ENCODE measurements at places on chromosomes 6 and 20.

- DNase-seq = no peak
Measured at GRCh38 chr6:44012078-44012493, 115.2 kb downstream of the MRPL14 start.

DNA sequence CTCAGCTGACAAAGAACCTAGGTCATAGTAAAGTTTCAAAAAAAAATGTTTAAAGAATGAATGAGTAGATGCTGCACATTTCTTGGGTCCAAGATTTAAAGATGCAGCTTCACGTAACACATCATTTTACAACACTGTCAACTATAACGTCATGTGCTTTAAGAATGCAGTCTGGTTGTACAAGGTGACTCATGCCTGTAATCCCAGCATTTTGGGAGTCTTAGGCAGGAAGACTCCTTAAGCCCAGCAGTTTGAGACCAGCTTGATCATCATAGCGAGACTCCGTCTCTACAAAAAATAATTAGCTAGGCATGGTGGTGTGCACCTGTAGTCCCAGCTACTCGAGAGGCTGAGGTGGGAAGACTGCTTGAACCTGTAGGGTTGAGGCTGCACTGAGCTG is 21.9 kb downstream of the SLC17A5 start:
- no peak for DNase-seq

DNA sequence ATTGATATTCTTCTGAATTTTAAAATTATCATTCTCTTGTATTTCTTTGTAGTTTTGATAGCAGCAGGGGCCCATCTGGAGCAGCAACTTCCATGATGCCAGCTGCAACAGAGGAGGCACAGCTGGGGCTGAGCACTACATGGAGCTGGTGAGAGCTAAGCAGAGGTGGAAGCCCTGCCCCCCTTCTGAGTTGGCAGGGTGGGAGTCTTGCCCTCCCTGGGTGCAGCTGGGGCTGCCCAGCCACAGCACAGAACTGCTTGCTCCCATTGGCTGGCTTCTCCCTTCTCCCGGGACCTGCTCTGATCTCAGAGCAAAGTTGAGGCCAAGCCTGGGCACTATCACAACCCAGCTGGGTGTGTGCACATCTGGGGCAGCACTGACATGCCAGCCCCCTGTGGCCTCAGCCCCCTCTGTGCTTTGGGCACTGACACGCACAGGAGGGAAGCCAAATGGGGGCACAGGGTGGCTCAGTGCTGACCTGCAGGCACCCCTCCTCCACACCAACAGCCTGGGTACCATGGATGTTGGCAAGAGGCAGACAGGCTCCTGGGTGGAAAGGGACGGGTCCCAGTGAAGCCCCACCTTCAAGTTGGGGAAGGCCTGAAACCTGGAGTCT is 69.1 kb upstream of the EYA4 start:
- no peak for DNase-seq

- no peak for DNase-seq
Measured at GRCh38 chr6:154432533-154433476, 76.2 kb upstream of the IPCEF1 start.

GRCh38 chr6:5950361-5950785 is 56.4 kb downstream of the NRN1 start:
- DNase-seq = no peak

DNA sequence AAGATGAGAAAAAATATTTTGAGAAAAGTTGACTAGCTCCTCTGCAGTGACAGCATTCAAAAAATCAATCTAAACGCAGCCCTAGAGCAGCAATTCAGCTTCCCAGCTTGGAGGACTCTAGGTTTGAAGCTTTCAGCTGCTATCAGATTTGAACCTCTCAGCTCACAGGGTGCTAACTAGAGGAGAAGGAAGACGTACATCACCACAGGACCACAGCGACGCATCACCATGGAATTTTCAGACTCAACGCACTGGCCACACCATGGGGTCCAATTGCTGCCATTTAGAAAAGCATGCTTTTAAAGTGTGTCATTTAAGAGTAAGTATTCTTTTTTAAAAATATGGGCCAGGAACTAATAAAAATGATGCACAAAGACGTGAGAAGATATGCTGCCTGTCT is 45.0 kb upstream of the FUCA2 start:
- DNase-seq = no peak

DNA sequence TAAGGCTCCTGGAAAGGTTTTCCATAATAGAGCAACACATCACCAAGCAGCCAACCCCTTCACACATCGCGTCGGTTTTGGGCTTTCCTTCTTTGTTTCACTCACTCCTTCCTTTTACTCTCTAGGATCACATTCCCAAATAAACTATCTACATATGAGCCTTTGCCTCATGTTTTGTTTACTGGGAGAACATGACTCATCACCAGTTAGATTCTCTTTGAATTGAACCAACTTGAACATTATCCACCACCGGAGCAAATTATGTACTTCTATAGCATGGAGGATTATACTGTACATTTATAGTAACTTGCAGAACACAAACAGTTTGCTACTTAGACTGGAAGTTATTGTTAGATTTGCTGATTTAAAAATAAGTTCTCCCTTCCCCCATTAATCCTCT is 41.0 kb downstream of the SAMD5 start:
- DNase-seq = no peak

- no peak for DNase-seq
Measured at GRCh38 chr6:160036790-160037206, 67.9 kb downstream of the IGF2R start.

DNA sequence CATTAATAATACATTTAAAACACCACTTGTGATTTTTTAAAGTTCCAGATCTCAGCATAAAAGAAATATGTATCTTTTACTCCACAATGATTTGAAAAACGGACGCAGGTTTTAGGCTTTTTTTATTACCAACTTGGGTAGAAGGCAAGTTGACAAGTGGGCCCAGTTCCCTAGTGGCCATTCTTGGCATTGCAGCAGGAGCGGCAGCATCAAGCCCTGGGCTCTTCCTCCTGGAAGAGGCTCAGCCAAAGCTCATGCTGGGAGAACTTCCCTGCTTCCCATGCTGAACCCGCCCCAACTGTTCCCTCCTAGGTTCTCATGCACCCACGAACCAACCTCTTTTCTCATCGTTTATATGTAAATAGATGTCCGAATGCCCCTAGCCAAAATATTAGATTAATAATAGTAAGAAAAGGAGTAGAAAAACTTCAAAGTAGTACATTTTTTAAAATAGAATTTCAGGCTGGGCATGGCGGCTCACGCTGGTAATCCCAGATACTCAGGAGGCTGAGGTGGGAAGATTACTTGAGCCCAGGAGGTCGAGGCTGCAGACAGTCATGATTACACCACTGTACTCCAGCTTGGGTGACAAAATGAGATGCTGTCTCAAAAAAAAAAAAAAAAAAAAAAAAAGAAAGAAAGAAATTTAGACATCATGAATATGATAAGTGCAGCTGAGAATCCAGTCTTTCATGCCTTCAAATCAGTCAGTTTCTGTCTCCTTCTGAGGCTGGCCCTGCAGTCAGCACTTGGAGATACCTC is 18.2 kb upstream of the MYB start:
- DNase-seq = no peak

DNA sequence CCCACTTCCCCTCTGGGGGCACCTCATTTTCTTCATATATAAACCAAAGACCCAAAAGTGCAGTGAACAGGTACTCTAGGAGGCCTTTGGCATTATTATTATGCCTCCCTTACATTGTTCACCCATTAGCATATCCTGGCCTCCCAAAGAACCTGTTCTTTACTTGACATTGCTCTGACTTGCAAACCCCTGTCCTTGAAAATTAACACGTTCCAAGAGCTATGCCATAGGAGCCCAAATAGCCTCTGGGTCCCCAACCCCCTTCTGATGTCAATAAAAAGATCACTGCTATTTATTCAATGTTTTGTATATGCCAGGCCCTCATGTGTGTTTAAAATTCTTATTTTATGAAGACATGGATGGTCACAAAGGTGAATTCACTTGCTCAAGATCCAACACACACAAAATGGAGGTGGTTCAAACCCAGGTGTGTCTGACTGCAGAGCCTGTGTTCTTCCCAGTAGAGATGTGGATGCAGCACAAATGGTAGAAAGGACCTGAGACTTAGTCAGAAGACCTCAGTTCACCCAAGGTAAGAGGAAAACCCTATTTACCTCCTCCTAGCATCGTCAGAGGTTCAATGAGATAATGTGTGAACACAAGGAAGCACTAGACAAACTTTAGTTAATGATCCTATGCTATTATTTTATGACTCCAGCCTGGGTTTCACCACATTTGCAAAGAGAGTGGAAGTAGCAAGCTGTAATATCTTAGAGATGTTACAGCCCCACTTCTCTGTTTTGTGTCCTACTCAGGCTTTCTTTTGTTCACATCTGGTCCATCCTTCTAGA is 36.6 kb downstream of the BCL2L1 start:
- no peak for DNase-seq

DNA sequence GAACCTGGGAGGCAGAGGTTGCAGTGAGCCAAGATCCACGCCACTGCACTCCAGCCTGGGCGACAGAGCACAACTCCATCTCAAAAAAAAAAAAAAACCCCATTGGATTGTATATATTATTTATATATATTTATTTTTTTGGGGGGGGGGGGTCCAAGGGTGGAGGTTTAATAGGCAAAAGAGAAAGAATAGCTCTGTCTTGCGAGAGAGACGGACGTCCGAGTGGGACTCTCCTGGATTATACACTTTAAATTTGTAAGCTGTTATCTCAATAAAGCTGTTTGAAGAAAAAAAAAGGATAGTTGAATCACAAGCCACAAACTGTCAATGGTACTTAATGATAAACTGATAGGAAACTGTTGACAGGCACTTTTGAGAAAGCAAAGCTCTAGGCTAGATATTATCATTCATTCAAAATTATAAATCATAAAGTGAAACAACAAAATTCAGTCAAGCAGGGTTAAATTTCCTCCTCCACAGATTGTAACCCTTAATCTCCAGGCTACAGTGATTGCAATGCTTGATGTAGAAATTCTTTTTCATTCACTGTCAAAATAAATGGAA is 20.3 kb downstream of the EIF2S2 start:
- DNase-seq = no peak
